RWPE2 (cell line): ENCODE measurements at places on chromosomes 3 and 15.

- DNase-seq, result no peak
Observed at GRCh38 chr3:135792174-135792573, 173.4 kb upstream of the PPP2R3A start.

GRCh38 chr3:58562498-58562897, 14.7 kb downstream of the FAM107A start:
- no peak for DNase-seq

DNA sequence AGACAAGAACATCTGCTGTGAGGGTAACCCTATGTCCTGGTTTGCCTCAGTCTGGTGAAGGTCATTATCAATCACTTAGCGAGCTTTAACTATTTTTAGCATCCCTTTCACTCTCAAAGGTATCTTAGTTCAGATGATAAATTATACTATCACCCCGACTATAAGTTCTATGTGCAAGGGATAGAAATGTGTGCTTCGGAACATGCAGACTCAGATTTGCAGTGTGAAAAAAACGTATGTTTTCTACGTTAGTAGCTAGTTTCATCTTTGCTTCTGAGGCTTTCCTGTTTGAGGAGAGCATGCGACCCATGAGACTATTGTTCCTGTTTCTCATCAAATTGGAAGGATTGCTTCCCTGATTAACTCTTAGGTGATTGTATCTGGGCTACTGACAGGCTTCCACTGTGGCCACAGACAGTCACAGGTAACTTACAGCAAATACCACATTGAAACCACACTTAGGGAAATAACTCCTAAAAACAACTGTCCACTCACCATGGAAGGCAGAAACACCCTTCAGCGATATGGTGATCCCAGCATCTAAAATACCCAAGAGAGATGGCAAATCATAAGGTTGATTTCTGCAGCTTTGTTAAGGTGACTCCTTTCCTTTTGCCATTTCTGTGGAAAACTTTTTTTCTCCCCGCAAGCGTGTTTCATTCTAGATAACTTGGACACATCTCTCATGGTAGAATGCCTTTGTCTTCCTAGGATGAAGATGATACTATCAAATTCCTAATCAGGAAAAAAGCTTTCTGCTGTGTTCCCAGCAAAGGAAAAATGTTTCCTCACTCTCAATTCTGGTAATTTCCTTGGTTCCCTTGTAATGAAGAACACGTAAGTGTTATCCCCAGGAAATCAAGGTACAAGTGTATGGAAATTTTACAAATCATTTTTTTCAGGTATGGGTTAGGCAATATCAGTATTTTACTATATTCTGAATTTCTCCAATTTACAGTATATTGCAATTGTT, 5.2 kb downstream of the GCSAM start:
- no peak for DNase-seq

- DNase-seq, result no peak
Observed at GRCh38 chr3:52939600-52939999, 42.3 kb upstream of the STIMATE start.

DNA sequence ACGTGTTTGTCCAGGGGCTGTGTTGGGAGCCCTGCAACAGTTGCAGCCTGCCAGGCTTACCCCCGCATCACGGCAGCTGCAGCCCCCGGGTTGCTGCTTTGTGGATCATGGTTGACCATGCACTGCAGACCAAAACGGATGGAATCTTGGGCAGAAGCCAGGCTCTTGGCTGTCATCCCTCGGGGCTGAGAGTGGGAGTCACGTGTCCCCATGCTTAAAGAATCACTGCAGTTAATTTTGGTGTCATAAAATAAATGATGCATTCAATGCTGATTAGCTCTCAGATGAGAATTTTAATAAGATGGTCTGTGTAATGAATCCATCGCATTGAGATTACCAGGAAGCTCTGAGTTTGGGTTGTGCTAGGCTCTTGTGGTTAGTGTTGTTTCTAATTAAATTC, 115.6 kb downstream of the CHDH start:
- no peak for DNase-seq
